ENCODE measurements at places on chromosomes 11 and 22. TPM values are rescaled to one million over a fixed set of nuclear protein-coding genes. Genes with fewer than 3 reads are reported as not detected.

OR10D3 gene
- not detected for total RNA-seq

POLD3 gene
- total RNA-seq = 32.2 TPM

SMIM38 gene
- not detected for total RNA-seq

CD248 gene
- not detected for total RNA-seq

SLC22A9 gene
- not detected for total RNA-seq

TRIM66 gene
- total RNA-seq = 2.9 TPM

ANGPTL5 gene
- not detected for total RNA-seq

SEZ6L gene
- total RNA-seq = not detected

POU2F3 gene
- not detected for total RNA-seq

PATE4 gene
- not detected for total RNA-seq

RBMXL2 gene
- not detected for total RNA-seq

GAS2L1 gene
- total RNA-seq = 18.5 TPM

CACNA1I gene
- not detected for total RNA-seq

BTG4 gene
- total RNA-seq = not detected

FAM111B gene
- total RNA-seq = 7.5 TPM

MFRP gene
- not detected for total RNA-seq

TMPRSS5 gene
- total RNA-seq = 0.32 TPM

BAIAP2L2 gene
- total RNA-seq = 4.0 TPM

AP1B1 gene
- total RNA-seq = 70.2 TPM

GGT1 gene
- 396 TPM for total RNA-seq

APOL4 gene
- not detected for total RNA-seq

TRIM48 gene
- not detected for total RNA-seq

LUZP2 gene
- total RNA-seq = not detected

PNPLA5 gene
- total RNA-seq = not detected

SMPD1 gene
- total RNA-seq = 14.9 TPM

NCAM1 gene
- total RNA-seq = 1.4 TPM

PGA5 gene
- not detected for total RNA-seq
